Activated gamma-delta T cell (primary cell): ENCODE measurements at places on chromosomes 7 and 10.

GRCh38 chr10:104559935-104560334, 81.2 kb upstream of the SORCS3 start:
- no peak for DNase-seq

DNA sequence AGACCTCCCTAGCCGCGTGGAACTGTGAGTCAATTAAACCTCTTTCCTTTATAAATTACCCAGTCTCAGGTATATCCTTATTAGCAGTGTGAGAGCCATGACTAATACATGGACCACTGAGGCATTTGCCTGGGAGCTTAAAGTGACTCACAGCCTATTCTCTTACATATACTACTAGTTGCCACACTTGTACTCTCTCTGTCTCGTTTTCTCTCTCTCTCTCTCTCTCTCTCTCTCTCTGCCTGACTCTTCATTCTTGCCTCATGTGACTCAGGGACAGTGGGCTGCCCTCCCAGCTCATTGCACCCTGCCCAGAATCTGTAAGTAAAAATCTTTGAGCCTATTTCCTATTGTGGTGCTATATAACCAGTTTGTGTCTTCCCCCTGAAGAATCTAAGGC, 238.5 kb upstream of the MAGI2 start:
- DNase-seq, result no peak

DNA sequence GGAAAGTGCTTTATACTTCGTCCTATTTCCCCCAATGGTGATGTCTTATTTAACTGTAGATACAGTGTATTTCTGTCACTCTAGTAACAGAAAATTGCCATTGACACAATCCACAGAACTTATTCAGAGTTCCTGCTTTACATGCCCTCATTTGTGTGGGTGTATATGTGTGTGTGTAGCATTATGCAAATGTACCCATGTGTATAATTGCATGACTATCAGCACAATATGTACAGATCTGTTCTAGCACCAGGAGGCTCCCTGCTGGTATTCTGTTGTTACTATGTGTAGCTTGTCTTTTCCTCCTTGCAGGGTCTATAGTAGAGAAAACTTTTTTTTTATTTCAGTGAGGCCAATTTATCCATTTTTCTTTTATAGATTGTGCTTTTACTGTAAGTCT, 16.5 kb downstream of the CYP3A43 start:
- DNase-seq, result no peak

- DNase-seq, result no peak
Measured at GRCh38 chr7:136067277-136067676, 90.1 kb upstream of the MTPN start.

DNA sequence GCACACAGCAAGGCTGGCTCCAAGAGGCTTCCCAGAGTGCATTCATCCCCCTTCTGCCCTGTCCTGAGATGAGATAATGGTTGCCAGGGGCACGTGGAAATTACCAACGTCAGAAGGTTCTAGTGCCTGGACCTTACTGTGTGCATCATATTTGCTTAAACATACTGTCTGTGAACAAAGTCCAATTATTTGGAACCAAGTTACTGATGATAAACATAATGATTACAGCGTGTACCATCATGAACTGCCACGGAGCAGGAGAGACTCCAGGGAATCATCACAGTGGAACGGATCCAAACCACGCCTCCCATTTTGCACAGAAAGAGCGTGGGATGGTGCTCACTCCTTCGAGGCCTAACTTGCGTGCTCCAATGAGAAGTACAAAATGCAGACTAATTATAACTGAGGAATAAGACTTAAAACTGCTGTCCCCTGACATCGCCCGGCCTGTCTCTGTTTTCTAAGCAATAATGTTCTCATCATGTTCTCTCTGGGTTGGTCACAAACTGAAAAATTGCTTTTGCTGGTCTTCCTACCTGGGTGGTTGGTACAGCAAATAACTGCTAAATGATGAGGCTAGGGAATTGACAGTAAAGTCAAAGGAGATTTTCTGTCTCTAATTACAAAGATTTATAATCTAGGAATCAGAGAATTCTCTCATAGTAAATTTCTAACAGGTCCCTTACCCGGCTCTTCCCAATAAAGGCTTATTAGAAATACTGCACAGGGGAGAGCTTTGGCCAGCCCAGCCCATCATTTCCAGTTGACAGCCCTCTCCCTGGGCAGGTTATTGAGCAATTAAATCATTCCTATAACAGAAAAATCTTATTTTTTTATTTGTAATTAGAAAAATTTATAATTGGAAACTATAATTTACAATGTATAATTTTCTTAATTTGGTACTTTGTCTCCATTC, 182.2 kb downstream of the CAMK1D start:
- DNase-seq, result no peak
